Upper lobe of right lung (tissue), 1 donor: ENCODE measurements at places on chromosomes 3 and 15. TPM values are rescaled to one million over a fixed set of nuclear protein-coding genes. Genes with fewer than 3 reads are reported as not detected.
A peak's percentile ranks its signal among the peaks of the same experiment; 100 is the strongest.

The HIGD2B gene
- total RNA-seq = not detected

The BLM gene
- 1.5 TPM for total RNA-seq

The BNC1 gene
- 3.1 TPM for total RNA-seq

The ZNF35 gene
- 10.0 TPM for total RNA-seq

The CHRNA3 gene
- not detected for total RNA-seq

DNA sequence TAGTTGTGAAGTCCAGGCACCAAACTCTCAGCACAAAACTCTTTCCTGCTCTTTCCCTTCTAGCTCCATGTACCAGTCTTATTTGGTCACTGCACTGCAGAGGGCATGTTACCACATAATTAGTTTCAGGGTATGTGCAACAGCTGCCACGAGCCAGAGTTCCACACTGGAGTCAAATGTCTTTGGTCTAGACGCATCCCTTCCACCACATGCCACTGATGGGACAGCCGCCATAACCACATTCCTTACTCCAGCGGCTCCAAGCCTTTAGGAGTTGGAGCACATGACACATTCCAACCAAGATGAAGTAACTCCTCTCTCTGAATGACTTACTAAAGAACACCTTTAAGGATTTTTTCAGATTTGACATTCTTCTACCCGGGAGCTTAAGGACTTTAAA, 153.4 kb downstream of the ERC2 start:
- H3K36me3 ChIP-seq = no peaks in the 10 kb centered on the region
- no peak overlapping the region for H3K4me3 ChIP-seq
- H3K4me1 ChIP-seq = no peaks in the 10 kb centered on the region
- H3K27ac ChIP-seq = no peak overlapping the region

GRCh38 chr3:182139627-182140357, 428.1 kb downstream of the SOX2 start:
- no peaks in the 10 kb centered on the region for H3K27me3 ChIP-seq
- H3K27ac ChIP-seq = no peak overlapping the region
- no peaks in the 10 kb centered on the region for H3K4me1 ChIP-seq

GRCh38 chr3:5456199-5456598, 268.7 kb downstream of the EDEM1 start:
- no peaks in the 10 kb centered on the region for H3K36me3 ChIP-seq
- no peak overlapping the region for H3K4me3 ChIP-seq

- H3K27me3 ChIP-seq = no peaks in the 10 kb centered on the region
- no peak overlapping the region for H3K27ac ChIP-seq
- H3K36me3 ChIP-seq = no peaks in the 10 kb centered on the region
- DNase-seq = no peak
- H3K4me1 ChIP-seq = no peaks in the 10 kb centered on the region
- no peak overlapping the region for H3K4me3 ChIP-seq
These were observed 11.0 kb upstream of the KNG1 start for GRCh38 chr3:186705882-186706780.

The SLC28A1 gene
- not detected for total RNA-seq

The NXPE3 gene
- 15.9 TPM for total RNA-seq

The FBXO40 gene
- total RNA-seq = 0.09 TPM

- no peak overlapping the region for H3K27ac ChIP-seq
- DNase-seq = no peak
- H3K4me1 ChIP-seq = peaks cover 12% of the 10 kb centered on the region
- no peak overlapping the region for H3K4me3 ChIP-seq
- H3K27me3 ChIP-seq = no peaks in the 10 kb centered on the region
These were observed 61.9 kb upstream of the PHLDB2 start for GRCh38 chr3:111797171-111797615.

GRCh38 chr3:184563941-184564684, 2.5 kb downstream of the EPHB3 start:
- H3K4me1 ChIP-seq = peaks cover 44% of the 10 kb centered on the region
- H3K27me3 ChIP-seq = no peaks in the 10 kb centered on the region
- H3K36me3 ChIP-seq = no peaks in the 10 kb centered on the region
- H3K27ac ChIP-seq = peak overlapping the region; percentile 82

- H3K36me3 ChIP-seq = no peaks in the 10 kb centered on the region
- no peaks in the 10 kb centered on the region for H3K27me3 ChIP-seq
- no peak for DNase-seq
- H3K27ac ChIP-seq = no peak overlapping the region
- H3K4me1 ChIP-seq = no peaks in the 10 kb centered on the region
These were observed 165.4 kb downstream of the CTNNB1 start for GRCh38 chr3:41364736-41365135.

DNA sequence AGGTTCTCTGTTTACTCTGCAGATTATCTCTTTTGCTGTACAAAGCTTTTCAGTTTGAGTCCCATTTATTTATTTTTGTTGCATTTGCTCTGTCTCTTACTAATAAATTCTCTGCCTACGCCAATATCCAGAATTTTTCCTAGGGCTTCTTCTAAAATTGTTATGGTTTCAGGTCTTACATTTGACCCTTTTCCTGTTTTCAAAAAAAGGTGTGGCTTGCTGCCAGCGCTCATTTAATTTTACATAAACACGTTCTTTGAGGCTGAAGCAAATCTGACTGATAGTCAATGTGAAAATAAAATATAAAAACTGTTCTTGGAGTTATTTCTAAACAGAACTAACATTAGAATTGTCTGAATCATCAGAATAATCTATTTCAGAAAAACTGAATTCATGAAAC, 32.1 kb downstream of the DCBLD2 start:
- H3K4me1 ChIP-seq = no peaks in the 10 kb centered on the region
- H3K36me3 ChIP-seq = no peaks in the 10 kb centered on the region
- H3K27me3 ChIP-seq = no peaks in the 10 kb centered on the region
- H3K4me3 ChIP-seq = no peak overlapping the region

The LIPH gene
- 38.0 TPM for total RNA-seq

DNA sequence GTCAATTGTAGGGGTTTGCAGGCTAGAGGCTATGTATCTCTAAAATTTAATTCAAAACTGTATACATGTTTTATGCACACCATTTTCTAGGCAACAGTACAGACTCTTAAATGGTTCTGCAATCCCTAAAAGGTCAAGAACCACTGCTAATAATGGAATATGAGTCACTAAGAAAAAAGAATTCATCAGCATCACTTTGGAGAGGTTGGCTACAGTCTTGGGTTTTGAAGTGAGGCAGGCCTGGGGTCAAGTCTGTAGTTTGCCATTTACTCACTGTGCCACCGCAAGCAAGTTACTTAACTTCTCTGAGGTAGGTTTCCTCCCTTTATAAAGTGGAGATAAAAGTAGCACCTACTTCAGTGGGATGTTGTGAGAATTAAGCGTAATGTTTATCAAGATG, 33.7 kb downstream of the THRB start:
- no peak for DNase-seq
- H3K27me3 ChIP-seq = no peaks in the 10 kb centered on the region
- H3K27ac ChIP-seq = no peak overlapping the region

- no peak for DNase-seq
- H3K27ac ChIP-seq = no peak overlapping the region
- H3K4me1 ChIP-seq = peaks cover 2% of the 10 kb centered on the region
- no peaks in the 10 kb centered on the region for H3K27me3 ChIP-seq
- H3K36me3 ChIP-seq = no peaks in the 10 kb centered on the region
These were observed 51.8 kb downstream of the CYP11A1 start for GRCh38 chr15:74315626-74316025.

The ISLR gene
- total RNA-seq = 40.6 TPM

The SNRPN gene
- 91.1 TPM for total RNA-seq

DNA sequence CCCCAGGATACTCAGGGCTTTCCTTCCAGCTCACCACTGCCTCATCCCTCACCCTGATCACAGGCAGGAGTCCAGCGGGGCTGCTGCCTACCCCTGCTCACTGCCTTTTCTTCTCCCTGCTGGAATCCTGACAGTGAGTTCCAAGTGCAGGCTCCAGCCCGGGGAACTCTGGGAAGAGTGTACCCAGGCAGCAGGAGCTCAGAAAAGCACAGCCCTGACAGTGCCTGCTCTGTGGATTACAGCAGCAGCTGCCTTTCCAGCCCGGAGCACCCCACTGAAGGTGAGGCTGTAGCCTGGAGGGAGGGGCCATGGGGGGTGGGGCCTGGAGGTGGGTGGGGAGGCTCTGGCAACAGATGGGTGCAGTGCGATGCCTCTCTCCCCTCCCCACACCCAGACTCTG, 6.1 kb upstream of the JMJD7 start:
- no peak for DNase-seq
- H3K27me3 ChIP-seq = no peaks in the 10 kb centered on the region
- no peaks in the 10 kb centered on the region for H3K4me1 ChIP-seq
- no peak overlapping the region for H3K4me3 ChIP-seq
- H3K36me3 ChIP-seq = peaks cover 47% of the 10 kb centered on the region

GRCh38 chr3:98978068-98978811, 76.7 kb upstream of the DCBLD2 start:
- no peaks in the 10 kb centered on the region for H3K4me1 ChIP-seq
- no peak overlapping the region for H3K27ac ChIP-seq
- no peak overlapping the region for H3K4me3 ChIP-seq
- no peaks in the 10 kb centered on the region for H3K36me3 ChIP-seq
- no peak for DNase-seq

DNA sequence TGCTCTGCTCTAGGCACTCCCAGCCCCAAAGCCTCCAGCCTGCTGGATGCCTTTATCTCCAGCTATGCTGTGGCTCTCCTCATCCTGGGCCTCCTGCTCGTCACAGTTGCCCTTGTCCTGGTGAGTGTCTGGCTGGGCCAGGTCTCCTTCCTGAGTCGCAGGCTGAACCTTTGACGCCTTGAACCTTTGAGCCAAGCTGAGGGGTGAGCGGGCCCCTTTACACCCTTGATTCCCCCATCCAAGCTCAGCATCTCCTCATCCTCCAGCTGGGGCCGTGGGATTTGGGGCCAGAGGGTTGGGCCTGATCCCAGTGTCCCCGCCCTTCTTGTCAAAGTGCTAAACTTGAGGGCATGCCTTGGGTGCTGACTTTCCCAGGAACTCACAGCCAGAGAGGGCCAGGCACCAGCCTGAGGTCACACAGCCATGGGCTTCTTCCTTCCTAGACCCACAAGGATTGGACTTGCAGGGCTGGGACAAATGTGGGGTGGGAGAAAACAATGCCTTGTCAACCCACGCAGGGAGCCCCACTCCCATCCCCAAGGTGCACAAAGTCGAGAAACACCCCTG, 137.0 kb downstream of the TBC1D2B start:
- H3K4me3 ChIP-seq = no peak overlapping the region
- DNase-seq = no peak
- H3K4me1 ChIP-seq = peaks cover 6% of the 10 kb centered on the region
- H3K27me3 ChIP-seq = no peaks in the 10 kb centered on the region
- H3K36me3 ChIP-seq = no peaks in the 10 kb centered on the region

DNA sequence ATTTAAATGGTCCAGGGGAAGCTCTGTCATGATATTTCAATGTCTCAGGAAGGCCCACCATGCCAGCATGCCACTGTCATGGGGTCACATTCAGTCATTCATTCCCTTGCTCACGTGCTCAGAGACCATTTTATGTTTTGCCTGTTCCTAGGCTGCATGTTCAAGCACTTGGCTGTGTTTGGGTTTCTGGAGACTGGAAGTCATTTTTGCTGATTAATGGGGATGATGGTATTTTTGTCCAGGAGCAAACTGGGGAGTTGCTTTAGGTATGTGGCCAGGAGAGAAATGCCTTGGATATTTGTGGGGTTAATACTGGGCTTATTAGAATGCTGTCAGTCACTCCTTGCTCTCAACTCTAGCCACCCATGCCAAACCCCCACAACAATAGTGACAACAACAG, 303.5 kb downstream of the PTPRG start:
- no peaks in the 10 kb centered on the region for H3K4me1 ChIP-seq
- DNase-seq = no peak
- no peak overlapping the region for H3K27ac ChIP-seq
- H3K27me3 ChIP-seq = no peaks in the 10 kb centered on the region
